ENCODE measurements at places on chromosomes 3 and 15.

DNA sequence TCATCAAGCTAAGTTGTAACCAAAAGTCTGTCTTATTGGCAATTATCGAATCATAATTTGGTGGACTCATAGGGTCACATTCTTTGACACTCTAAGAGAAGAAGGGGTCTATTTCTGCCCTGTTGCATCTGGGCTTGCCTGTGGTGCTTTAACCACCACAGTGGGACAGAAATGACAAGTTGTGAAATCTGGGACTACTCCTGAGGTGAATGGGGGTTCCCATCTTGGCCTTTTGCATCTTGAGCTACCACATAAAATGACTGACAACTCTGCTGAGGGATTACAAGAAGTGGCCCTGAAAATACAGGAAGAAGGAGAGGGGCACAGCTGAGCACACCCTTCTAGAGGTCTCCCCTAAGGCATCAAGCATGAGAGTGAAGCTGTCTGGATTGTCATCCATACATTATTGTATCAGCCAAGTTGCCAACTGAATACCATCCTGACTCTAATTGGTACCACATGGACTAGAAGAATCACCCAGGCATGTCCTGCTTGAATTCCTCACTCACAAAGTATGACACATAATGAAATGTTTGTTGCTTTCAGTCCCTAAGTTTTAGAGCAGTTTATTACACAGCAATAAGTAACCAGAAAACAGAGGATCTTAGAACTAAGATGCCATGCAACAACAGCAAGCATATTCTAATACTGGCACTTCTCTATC lies 306.5 kb downstream of the ROBO1 start:
- DNase-seq, result no peak

- DNase-seq, result no peak
These were observed 9.7 kb downstream of the TRPM7 start for GRCh38 chr15:50676799-50677483.

GRCh38 chr3:110414855-110415254 lies 656.8 kb upstream of the NECTIN3 start:
- no peak for DNase-seq

DNA sequence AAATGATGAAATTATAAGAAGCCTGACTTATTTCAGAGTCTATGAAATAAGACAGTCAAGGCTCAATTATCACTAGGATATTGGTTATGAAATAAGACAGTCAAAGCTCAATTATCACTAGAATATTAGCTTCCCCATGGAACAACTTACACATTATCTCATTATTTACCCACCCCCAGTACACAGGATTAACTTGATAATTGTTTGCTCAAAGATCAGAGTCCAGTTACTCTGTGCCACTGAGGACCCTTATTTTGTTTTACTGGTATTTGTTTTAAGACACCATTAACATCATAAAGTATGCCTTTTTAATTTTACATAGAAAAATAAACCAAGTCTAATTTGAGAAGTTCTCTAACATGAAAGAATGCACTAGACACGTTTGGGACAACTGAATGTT lies 225.4 kb downstream of the SI start:
- DNase-seq, result no peak

DNA sequence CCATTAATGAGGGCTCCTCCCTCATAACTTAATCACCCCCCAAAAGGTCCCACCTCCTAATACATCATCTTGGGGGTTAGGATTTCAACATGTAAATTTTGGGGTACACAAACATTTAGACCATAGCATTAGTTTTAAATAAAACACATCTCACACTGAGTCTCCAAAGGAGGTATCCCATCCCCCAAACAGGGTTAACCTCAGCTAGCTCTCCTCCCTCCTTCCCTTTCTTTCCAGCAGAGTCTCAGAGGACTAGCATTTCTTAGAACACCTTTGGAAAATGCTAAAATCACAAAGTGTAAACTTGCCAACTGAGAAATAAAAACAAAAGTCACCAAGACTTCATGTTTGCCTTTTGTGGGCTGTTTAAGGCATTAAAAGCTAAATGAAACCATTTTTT lies 51.2 kb upstream of the FOXB1 start:
- no peak for DNase-seq

DNA sequence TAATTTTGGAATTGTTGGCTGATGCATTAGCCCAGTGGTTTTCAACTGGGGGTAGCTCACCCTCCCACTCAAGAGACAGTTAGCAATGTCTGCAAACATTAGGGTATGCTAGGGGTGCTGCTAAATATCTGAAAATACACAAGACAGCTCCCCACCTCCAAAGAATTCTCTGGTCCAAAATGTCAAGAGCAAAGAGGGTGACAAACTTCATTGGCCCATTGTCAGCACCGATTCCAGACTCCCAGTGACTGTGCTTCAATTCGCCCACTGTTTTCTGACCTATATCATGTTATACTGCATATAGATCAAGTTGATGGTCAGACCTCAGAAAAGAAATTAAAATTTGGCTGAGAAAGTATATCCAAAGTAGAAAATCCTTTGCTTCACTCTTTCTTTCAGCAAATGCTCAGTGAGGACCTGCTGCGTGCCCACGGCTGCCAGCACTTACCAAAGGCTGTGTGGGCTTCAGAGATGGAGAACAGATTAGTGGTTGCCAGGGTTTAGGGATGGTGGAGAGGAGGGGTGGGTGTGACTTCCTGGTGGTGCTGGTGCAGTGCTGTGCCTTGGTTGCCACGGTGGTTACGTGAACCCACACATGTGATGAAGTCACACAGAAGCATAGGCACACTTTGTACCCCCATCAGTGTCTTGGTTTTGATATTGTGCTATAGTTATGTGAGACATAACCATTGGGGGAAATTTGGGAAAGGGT lies 204.0 kb downstream of the PLCL2 start:
- no peak for DNase-seq

DNA sequence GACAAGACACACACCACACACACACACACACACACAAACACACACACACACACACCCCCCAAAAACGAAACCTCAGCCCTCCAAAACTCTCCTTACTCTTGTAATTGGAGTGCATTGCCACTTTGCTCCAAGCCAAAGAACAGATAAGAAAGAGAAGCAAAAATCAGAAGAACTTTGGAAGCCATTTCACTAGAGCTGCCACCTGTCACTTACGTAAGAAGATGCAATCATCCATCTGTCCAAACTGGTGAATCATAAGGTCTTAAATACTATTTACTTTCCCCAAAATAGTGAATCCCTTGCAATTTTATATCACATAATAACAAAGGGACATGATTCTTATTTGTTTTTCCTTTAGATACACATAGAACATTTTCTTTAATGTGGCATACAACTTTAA lies 285.4 kb downstream of the ZBTB20 start:
- DNase-seq, result no peak

DNA sequence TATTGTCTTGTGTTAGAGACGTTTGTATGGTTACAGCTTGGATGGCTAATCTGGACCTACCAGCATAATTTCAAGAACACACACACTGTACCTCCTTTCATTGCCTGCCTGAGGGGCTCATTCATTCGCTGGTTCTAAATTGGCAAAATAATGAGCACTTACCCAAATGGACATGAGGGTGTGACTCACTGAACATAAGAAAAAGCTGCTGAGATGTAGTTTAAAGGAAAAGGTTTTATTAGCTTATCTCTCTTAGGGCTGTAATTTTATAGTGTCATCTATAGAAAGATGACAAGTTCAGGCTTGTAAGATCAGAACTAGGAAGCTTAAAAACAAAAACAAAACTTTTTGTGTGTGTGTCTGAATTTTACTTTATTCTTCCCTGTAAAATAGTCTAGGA lies 120.7 kb upstream of the WNT7A start:
- DNase-seq, result no peak

DNA sequence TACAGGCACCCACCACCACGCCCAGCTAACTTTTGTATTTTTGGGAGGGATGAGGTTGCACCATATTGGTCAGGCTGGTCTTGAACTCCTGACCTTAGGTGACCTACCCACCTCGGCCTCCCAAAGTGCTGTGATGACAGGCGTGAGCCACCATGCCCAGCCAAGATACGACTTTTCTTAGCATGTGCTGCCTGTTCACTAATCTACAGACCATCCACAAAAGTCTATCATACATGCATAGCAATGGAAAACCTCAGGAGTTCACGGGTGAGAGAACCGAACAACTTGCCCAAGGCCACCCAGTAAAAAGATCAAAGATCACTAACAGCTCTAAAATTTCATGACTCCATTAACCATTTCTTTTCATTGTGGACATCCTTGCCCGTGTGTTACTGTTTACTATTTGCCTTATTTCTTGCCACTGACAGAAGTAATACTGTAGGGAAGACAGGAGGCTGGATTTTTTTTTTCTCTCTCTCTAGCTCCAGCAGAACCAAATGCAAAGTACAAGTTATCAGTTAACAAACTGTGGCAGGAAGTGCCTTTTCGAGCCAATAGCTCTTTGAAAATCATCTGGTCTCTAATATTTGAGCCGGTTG lies 92.3 kb downstream of the FOXP1 start:
- DNase-seq, result no peak

GRCh38 chr3:11522398-11522715 lies 121.4 kb downstream of the VGLL4 start:
- no peak for DNase-seq

GRCh38 chr3:98612996-98613517 lies 19.6 kb upstream of the CPOX start:
- DNase-seq, result no peak

DNA sequence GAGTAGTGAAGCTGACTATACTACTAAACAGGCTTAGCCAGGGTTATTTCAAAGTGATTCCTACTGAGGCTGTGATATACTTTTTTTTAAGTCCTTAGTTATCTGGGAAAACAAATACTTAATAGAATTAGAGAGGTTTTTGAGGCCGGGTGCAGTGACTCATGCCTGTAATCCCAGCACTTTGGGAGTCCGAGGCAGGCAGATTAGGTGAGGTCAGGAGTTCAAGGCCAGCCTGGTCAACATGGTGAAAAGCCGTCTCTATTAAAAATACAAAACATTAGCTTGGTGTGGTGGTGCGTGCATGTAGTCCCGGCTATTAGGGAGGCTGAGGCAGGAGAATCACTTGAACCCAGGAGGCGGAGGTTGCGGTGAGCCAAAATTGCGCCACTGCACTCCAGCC lies 34.2 kb downstream of the PRTG start:
- DNase-seq, result no peak

DNA sequence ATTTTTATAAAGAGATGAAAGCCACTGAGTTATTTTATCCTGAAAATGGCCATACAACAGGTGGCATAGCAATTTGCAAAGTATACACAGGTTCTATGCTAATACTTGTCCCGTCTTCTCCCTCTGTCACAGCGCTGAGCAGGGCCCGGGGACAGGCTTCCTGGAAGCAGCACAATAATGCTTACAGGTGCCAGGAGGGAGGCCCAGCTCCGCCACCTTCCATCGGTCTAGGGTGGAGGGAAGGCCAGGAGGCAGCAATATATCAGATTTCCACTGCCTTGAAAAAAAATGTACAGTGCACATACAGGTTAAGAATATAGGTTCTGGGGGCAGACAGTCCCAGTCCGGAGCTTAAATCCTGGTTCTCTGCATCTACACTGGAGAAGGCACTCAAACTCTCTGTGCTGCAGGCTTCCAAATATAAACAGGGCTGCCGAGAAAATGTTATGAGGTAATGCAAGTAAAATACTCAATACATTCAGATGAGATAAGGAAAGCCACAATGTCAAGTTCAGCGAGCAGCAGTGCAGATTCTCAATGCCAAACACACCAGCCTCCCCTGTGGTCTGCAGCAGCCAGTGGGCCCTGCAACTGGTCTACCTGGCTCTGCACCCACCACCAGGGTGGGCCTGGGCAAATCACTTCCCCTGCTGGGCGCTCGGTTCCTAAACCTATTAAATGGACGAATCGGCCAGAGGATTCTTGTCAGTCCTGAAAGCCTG lies 189.6 kb downstream of the XXYLT1 start:
- DNase-seq, result no peak

DNA sequence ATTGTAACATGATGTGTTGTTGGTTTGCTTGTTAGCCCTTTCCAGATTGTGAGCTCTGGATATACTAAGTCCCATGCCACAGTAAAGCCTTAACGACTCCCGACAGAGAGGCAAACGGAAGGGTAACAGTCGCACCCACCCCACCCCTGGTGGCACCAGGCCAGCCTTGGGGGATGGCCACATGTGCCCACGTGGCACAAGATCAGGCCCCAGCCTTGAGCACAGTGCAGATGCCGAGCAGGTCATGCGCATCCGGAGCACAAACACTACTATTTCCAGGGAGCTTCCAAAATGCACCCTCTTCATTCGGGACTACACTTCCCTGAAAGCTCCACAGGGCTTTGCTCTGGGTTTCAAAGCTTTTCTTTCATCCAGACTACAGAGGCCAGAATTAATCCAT lies 10.7 kb upstream of the HPS3 start:
- no peak for DNase-seq

DNA sequence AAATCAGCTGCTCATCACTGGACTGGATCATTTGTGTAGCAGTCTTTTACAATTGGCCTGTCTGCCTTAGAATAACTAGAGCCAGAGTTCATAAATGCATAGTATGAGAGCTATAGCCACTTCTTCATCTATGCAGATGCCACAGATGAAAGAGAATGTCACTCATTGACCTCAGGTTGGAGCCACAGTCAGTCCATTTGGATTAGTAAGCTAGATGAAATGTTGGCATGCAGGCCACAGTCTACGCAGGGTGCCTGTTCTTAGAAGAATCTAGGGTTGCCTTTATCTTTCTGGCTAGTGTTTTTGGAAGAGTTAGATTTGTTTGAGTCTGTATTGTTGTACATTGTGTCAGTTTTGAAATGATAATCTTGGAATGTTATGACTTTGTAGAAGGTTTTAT lies 25.4 kb upstream of the EDEM1 start:
- DNase-seq, result no peak

DNA sequence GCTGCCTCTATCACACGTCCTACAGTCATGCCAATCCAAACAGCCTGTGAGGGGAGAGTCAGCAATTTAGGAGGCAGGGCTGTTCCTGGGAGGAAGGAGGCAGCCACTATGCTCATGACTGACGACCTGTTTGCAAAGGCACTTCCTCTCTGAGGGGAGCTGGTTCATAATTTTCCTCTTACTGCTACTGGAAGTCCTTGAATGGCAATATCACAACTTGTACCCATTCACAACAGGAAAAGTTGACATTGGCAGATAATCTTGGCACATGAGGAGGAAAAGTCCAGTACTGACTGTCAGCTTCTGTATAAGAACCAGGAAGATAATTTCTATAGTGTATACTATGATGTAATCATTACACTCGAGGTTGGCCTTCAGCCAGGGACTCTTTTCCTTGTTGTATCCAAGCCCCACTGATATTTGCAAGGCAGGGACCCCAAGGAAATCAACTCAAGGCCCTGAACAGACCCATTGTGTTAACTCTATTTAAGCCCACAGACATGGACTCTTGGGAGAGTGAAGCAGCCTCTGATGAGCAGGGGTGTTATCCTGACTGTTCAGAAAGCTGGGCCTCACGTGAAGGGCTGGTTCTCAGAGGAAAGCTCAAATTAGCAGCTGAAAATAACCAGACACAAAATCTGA lies 267.3 kb upstream of the ADAMTS9 start:
- no peak for DNase-seq

GRCh38 chr15:99450896-99451358 lies 114.9 kb upstream of the MEF2A start:
- no peak for DNase-seq

GRCh38 chr15:93179700-93180102 lies 90.7 kb upstream of the RGMA start:
- no peak for DNase-seq

- no peak for DNase-seq
These were observed 1331.4 kb downstream of the NSUN3 start for GRCh38 chr3:95394286-95394685.

Measured in neural crest cell (in vitro differentiated cells).